Endodermal cell (in vitro differentiated cells): ENCODE measurements at places on chromosomes 1 and 21. TPM values are rescaled to one million over a fixed set of nuclear protein-coding genes. Genes with fewer than 3 reads are reported as not detected.

Gene KCNT2
- 6.9 and 9.1 TPM in 2 replicates for total RNA-seq

Gene DIP2A
- total RNA-seq: 44.5 to 57.9 TPM (median 52.2 TPM) in 3 replicates

Gene RNU1-4
- total RNA-seq: 2,322 to 3,611 TPM (median 3,596 TPM) in 3 replicates

Gene NTRK1
- total RNA-seq: 0.82 to 1.6 TPM (median 0.97 TPM) in 3 replicates

Gene LRRIQ3
- 0.54 to 1.6 TPM (median 1.2 TPM) in 3 replicates for total RNA-seq

Gene C1QTNF12
- 11.3 to 20.6 TPM (median 13.5 TPM) in 3 replicates for total RNA-seq

Gene ACTL8
- total RNA-seq: not detected in 3 replicates

Gene OR2AK2
- total RNA-seq: not detected in 2 replicates

Gene NID1
- total RNA-seq: 12.3 to 14.8 TPM (median 12.7 TPM) in 3 replicates

Gene ILDR2
- 0.96 to 1.1 TPM (median 1.00 TPM) in 3 replicates for total RNA-seq

DNA sequence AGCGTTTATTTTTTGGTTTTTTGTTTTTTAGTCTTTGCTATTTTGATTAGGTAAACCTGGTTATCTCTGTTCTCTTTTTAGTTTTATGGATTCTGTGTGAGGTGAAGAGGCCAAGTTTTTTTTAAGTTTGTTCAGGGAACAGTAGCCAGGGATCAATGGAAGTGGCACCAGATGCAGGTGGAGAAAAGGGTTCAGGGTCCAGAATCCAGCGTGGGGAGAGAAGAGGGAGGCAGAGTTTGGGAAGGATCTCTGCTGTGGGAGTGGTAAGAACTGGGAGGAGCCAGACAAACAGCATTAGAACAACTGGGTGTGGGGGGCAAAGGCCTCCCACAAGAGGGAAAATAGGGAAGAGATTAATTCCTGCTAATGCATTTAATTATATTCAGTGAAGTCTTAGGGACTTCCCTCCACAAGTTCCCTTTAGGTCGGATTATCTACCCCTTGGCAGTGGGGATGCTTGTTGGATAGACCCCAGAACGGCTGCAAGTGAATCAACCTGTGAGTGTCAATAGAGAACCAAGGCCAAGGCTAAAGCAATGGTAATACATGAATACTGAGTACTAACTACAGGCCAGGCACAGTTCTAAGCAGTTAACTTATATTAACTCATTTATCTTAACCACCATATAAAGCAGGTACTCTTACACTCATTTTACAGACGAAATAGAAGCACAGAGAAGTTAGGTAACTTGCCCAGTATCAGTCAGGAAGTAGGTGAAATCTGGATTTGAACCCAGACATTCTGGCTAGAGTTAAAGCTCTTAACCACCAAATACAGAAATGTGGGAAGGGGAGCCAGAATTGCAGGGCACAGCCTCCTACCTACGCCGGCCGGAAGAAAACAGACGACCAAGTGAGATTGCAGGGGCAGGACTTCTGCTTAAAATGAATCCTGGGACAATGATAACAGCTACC is 498 bp downstream of the GNAT2 start:
- H3K27me3 ChIP-seq: no peaks in the 10 kb centered on the region
- H3K36me3 ChIP-seq: no peaks in the 10 kb centered on the region
- peak; percentile 43 for DNase-seq
- H3K4me3 ChIP-seq: peak overlapping the region; percentile 95
- no peak overlapping the region for H3K27ac ChIP-seq

DNA sequence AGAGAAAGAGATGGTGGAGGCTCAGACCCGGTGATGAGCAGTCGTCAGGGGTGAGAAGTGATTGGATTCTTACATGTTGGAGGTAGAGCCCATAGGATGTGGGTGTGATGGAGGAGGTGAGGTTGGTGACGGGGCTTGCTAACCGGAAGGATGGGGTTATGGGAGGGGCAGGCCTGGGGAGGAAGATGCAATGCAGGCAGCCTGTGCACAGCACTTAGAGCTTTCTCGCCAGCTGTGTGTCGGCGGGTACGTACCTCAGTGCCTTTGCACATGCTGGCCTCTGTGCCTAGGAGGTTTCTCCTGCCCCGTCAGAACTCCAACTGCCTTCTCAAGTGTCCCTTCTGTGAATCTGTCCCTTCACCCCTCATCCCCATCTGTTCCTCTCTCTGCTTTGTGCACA is 2.9 kb upstream of the BSND start:
- H3K36me3 ChIP-seq: no peaks in the 10 kb centered on the region
- no peak overlapping the region for H3K4me3 ChIP-seq
- no peaks in the 10 kb centered on the region for H3K4me1 ChIP-seq

DNA sequence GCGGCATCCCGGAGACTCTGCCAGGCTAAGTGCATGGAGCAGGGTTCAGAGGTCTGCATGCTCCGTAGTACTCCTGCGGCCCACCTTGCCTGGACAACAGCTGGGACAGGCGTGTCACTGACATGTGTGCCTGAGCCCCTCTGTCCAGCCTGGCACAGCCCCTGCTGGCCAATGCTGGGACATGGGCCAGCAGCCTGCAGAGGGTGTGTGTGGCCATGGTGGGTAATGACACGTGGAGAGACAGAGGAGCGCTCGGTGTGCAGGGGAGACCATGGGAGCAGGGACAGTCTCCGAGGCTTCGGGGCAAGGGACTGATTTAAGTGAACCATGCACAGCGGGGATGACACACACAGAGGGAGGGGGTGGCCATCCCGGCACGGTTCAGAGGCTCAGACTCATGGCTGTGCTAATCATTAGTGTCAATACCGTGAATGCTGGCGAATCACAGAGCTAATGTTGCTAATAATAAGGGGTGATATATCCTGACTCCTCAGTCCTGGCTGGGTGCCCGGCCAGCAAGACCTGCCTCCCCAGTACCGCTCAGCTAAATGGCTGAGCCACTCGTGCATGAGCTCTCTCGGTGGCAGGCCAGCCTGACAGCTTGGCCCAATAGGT is 41.5 kb downstream of the IGSF21 start:
- H3K36me3 ChIP-seq: no peaks in the 10 kb centered on the region
- no peaks in the 10 kb centered on the region for H3K27me3 ChIP-seq
- H3K27ac ChIP-seq: no peak overlapping the region
- H3K4me3 ChIP-seq: no peak overlapping the region

GRCh38 chr21:29073222-29074006 is at the start of gene CCT8:
CCT8 (minus strand) TSS chr21:29073648; CDS start chr21:29073590, 58 bp downstream.
- H3K27ac ChIP-seq: peak within 1 kb of the TSS; percentile 91
- no peaks in the 10 kb centered on the region for H3K27me3 ChIP-seq
- H3K36me3 ChIP-seq: peaks cover 23% of the 10 kb centered on the region
- H3K4me3 ChIP-seq: peak within 1 kb of the TSS; percentile 96
- peak; percentile 99 for DNase-seq
- H3K4me1 ChIP-seq: no peaks in the 10 kb centered on the region

GRCh38 chr1:168053681-168054080 is 83.0 kb downstream of the GPR161 start:
- no peak overlapping the region for H3K4me3 ChIP-seq
- DNase-seq: no peak
- H3K27ac ChIP-seq: no peak overlapping the region
- H3K36me3 ChIP-seq: peaks cover 63% of the 10 kb centered on the region

- H3K4me3 ChIP-seq: no peak overlapping the region
- DNase-seq: no peak
- H3K27ac ChIP-seq: no peak overlapping the region
Observed at GRCh38 chr1:160578175-160578524, 1.1 kb downstream of the CD84 start.

DNA sequence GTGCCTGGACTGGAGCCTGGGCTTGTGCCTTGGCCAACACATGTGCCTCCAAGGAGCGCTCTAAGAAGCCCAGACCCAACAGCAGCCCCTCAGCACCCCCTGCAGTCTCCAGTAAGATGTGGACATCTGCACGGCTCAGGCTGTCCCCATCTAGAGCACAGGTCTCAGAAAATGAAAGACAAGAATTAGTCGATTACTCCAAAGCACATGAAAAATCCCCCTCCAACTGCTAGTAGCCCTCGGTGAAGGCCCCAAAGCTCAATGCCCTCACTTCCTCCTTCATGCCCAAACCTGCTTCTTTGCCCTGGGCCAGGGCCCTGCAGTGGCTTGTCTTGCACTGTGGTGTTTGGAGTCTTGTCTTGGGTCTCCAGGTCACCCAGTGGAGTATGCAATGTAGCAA is 21.9 kb upstream of the ERO1B start:
- H3K36me3 ChIP-seq: no peaks in the 10 kb centered on the region
- no peak overlapping the region for H3K27ac ChIP-seq
- H3K4me3 ChIP-seq: no peak overlapping the region
- no peaks in the 10 kb centered on the region for H3K27me3 ChIP-seq
- DNase-seq: no peak

GRCh38 chr21:43365611-43366426 is 61.1 kb downstream of the SIK1 start:
- no peak for DNase-seq
- H3K4me1 ChIP-seq: no peaks in the 10 kb centered on the region
- no peak overlapping the region for H3K4me3 ChIP-seq
- no peaks in the 10 kb centered on the region for H3K36me3 ChIP-seq

- H3K27me3 ChIP-seq: no peaks in the 10 kb centered on the region
- no peak for DNase-seq
- H3K4me3 ChIP-seq: no peak overlapping the region
- no peak overlapping the region for H3K27ac ChIP-seq
- no peaks in the 10 kb centered on the region for H3K36me3 ChIP-seq
Observed at GRCh38 chr1:77081834-77082233, 137.4 kb downstream of the PIGK start.

GRCh38 chr1:54488065-54488750 is 59.8 kb upstream of the ACOT11 start:
- no peaks in the 10 kb centered on the region for H3K36me3 ChIP-seq
- peak overlapping the region; percentile 100 for H3K27ac ChIP-seq
- DNase-seq: peak; percentile 97
- peak overlapping the region; percentile 86 for H3K4me3 ChIP-seq
- H3K4me1 ChIP-seq: peaks cover 11% of the 10 kb centered on the region
- no peaks in the 10 kb centered on the region for H3K27me3 ChIP-seq

DNA sequence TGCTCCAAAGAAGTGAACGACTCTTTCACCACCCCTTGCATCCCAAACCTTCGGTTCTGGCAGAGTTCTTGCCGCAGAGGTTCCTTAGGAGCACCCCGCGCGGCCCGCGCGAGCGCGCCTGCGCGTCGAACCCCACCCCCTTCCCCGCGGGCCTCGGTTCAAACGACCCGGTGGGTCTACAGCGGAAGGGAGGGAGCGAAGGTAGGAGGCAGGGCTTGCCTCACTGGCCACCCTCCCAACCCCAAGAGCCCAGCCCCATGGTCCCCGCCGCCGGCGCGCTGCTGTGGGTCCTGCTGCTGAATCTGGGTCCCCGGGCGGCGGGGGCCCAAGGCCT is at the start of gene C1orf56:
Gene C1orf56 (plus strand): TSS at position 161 of the 334 bp plus-strand sequence. CDS start 97 bp downstream, at position 258.
- no peaks in the 10 kb centered on the region for H3K27me3 ChIP-seq
- no peaks in the 10 kb centered on the region for H3K4me1 ChIP-seq
- peak; percentile 90 for DNase-seq
- H3K4me3 ChIP-seq: peak within 1 kb of the TSS; percentile 89
- peak within 1 kb of the TSS; percentile 55 for H3K27ac ChIP-seq
- peaks cover 18% of the 10 kb centered on the region for H3K36me3 ChIP-seq

GRCh38 chr1:31624731-31625514 is 7.4 kb downstream of the HCRTR1 start:
- H3K36me3 ChIP-seq: peaks cover 26% of the 10 kb centered on the region
- no peaks in the 10 kb centered on the region for H3K27me3 ChIP-seq
- H3K4me1 ChIP-seq: peaks cover 8% of the 10 kb centered on the region

GRCh38 chr21:44499211-44499560 is 40.8 kb downstream of the KRTAP10-1 start:
- H3K4me1 ChIP-seq: peaks cover 5% of the 10 kb centered on the region
- no peak overlapping the region for H3K27ac ChIP-seq
- H3K4me3 ChIP-seq: no peak overlapping the region

GRCh38 chr1:64315402-64315801 is 112.0 kb downstream of the UBE2U start:
- H3K36me3 ChIP-seq: no peaks in the 10 kb centered on the region
- no peak overlapping the region for H3K27ac ChIP-seq
- no peaks in the 10 kb centered on the region for H3K4me1 ChIP-seq

DNA sequence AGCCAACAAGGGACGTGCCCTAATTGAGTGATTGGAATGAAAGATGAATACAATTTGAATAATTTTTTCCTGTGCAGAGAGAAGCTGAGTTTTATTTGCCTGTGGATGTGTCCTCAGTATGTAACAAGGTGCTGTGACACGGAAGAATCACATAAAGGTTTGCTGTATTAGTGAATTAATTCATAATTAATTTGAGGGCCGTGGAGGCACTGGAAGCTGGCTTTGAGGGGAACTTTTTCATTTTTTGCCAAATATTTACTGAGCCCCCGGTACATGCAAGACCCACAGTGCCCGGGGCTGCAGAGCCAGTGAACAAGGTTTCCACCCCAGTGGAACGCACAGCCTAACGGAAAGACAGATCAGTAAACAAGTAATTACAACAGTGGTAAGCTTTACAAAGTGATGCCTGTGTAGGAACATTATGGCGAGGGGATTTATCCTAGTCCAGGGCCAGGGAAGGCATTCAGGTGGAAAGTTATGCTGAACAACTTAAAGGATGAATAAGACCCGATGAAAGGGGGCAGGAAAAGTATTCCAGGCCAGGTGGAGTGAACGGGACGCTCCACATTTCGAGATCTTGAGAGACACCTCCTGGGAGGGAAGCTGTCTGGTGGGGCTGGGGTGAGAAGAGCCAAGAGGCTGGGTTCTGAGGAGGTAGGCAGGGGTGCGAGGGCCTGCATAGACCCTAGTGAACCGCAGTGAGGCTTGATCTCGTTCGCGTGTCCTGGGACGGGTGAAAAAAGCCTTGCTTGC is 773 bp upstream of the RCC2 start:
- peak overlapping the region; percentile 93 for H3K4me3 ChIP-seq
- no peaks in the 10 kb centered on the region for H3K27me3 ChIP-seq
- no peak overlapping the region for H3K27ac ChIP-seq
